Central memory CD8-positive, alpha-beta T cell (primary cell): ENCODE measurements at places on chromosomes 12 and 14.

GRCh38 chr12:101891462-101891971, 14.1 kb downstream of the DRAM1 start:
- no peak for DNase-seq

GRCh38 chr14:64696355-64696857, 7.8 kb upstream of the PLEKHG3 start:
- no peak for DNase-seq

DNA sequence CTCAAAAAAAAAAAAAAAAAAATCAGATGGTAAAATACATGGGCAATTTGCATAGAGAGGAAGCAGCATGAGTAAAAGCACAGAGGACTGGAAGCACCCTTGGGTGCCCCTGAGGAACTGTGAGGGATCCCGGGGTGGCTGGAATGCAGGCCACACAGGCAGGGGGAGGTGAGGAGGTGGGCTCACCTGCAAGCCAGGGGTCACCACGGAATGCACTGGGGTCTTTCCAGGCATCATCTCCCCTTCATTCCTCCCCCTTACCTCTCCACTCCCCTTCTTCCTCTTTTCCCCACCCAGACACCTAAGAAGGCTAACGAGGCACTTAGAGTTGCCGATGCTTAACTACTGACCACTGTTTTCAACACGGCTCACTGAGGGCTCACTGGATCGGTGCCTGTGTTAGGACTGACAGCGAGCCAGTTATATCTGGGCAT, 14.4 kb upstream of the HIP1R start:
- no peak for DNase-seq

DNA sequence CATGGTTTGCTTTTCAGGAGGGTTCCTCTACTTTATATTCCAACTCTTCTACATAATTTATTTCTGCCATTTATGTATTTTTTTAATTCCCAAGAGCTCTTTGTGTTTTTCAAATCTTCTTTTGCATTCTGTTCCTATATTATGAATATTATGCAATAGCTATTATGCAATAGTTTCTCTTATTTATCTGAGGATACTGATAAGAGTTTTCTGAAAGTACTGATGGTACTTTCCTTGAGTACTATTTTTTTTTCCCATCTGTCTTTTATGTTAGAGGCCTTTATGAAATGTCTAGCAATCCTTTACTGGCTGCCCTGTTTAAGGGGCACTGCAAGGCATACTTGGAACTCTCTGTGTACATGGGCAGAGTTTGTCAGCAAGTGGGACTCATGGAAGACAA, 93.4 kb downstream of the SLC41A2 start:
- DNase-seq: no peak

DNA sequence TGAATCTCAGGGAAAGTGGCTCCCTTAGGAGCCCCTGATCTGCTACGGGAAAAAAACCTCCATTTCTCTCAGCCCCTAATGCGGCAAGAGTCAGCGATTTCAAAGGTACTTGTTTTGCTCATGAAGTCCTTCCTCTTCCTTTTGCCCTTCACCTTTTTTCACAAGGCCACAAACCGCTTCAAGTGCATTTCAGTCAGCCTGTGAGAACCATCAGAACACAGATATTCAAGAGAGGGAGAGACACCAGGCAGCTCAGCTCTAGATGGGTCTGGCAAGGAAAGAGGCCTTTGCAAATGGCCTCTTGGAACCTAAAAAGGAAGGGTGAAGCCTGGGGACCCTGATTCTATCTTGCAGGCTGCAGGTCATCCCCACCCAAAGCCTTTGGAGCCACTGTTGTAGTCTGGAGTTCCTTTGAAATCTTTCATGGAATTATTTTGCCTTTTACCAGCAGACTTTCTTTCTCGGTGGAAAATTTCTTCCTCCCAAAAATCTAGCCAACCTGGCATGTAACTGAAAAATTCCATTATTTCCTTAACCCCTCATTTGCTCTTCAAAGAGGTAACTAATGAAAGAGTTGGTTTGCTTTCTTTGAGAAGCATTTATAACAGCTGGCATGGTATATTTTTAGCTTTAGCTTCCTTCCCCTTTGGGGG, 145.0 kb downstream of the SAMD4A start:
- DNase-seq: no peak

- DNase-seq: no peak
Observed at GRCh38 chr12:57894399-57895292, 46.7 kb upstream of the ATP23 start.

GRCh38 chr14:88005050-88005481, at the start of gene GPR65:
GPR65 (plus strand) TSS chr14:88005135; CDS start chr14:88010848, 5,713 bp downstream.
- DNase-seq: no peak

DNA sequence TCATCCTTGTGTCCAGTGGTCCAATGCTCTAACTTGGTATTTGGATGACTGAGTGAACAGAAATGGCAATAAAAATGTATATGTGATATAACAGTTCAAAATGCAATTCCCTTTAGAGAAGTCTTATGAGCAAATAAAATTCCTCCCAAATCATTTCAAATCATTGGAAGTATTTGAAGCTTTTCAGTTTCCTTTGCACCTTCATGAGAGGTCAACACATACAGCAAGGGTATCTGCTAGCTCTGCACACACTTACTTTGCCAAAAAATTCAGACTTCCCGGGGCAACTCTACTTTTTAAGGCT, 423.7 kb downstream of the ATP23 start:
- DNase-seq: no peak

DNA sequence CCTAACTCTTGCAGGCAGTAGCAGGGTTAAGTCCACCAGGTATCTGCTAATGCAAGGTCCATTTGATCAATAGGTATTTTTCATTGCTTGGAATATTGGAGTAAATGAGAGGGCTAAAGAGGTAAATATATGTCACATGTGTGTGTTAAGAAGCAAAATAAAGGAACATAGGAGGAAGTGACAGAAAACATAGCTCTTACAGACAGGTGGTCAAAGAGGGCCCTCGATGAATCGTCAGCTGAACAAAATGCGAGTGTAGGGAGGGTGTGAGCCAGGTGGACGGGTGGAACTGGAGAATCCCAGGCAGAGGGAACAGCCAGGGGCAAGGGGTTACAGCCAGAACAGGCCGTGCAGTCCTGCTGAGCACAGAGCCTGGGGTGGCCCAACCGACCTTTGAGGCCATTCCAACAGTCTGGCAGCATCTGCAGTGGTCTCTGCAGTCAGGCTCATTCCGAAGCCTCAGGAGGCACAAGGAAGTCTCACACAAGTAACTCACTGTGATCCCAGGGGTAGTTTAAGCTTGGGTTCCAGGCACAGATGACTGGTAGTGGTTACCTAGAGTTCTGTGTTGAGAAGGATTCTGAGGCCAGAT, 43.2 kb downstream of the CCDC88C start:
- no peak for DNase-seq

GRCh38 chr12:117334855-117335587, 26.4 kb downstream of the NOS1 start:
- no peak for DNase-seq

GRCh38 chr14:73661872-73662271, 17.1 kb downstream of the DNAL1 start:
- DNase-seq: no peak

GRCh38 chr14:41298328-41298690, 308.4 kb upstream of the LRFN5 start:
- DNase-seq: no peak

DNA sequence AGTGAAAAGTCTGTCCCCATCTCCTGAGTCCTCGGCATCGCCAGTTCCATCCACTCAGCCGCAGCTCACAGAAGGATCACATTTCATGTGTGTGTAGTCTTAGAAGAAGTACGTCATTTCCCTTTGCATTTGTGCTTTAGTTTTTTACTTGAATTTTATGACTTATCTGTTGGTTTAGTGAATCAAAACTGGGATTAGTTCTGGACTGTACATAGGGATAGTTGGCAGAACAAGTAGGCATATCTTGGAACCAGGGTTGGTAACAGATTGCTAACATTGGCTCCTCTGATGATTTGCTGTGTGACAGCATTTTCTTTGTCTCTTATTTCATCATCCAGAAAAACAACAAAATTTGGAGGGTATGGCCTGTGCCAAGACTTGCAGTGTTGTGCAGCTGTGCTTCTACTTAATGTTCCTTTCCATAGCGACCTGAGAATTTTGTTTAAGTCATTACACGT, 69.6 kb upstream of the AEBP2 start:
- no peak for DNase-seq

DNA sequence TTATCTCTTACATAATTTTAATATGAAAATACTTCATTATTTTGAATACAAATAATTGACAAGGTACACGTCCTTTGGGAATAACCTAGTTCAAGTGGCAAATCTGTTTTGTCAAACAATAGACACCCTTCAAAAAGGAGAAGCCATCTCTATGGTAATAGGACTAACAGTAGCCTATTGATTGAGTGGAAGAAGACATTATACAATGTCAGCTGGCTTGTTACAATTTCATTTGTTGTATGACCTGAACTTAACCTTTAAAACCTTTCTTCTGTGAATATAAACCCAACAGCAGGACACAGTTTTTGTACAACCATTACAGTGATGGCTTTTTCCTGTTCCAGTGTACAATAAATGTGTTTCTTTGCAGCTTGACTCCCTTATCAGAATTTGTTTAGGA, 8.1 kb downstream of the TMEM260 start:
- DNase-seq: no peak

- DNase-seq: no peak
Observed at GRCh38 chr12:43159506-43159905, 392.5 kb downstream of the ADAMTS20 start.

- DNase-seq: no peak
Observed at GRCh38 chr12:77941401-77941800, 110.7 kb downstream of the NAV3 start.

DNA sequence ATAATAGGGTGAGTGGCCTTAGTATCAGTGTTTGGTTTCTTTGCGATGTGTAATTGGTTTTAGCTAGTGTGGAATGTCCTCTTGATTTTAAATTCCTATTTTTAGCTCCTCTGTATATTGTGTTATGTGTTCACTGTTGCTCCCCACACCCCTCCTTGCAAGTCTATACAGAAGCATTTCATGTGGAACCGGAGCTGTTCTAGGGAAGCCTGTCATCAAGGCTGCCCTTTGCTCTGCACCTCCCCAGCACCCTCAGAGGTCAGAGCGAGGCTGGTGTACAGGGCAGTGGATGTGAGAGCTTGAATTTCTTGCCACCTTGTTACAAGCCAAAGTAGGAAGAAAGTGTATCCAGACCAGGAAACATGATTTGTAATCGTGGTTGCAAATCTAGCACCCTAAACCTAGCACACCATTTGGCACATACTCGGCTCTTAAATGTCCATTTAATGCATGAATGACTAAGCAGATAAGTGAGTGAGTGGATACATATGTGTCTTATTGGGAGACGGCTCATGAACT, 376.8 kb downstream of the RGS6 start:
- DNase-seq: no peak

- no peak for DNase-seq
Observed at GRCh38 chr14:78254911-78255461, 84.8 kb downstream of the NRXN3 start.

DNA sequence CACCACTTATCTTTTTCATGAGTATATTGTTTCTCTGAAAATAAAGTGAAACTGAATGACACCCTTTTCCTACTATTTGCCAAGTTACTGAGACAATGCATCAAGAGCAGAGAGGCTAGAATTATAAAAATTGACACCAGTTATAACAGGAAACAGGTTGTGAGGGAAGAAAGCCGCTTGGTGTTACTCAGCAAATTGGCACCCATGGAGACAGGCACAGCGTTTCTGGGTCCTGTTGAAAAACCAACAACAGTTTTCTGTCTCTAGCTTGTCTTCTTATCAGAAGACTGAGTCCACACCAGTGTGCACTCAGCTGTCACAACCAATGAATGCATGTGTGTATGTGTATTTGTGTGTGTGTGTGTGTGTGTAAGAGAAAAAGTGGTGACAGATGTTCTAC, 267.7 kb downstream of the KCNH5 start:
- DNase-seq: no peak

- DNase-seq: no peak
Observed at GRCh38 chr12:169528-170370, 44.2 kb downstream of the SLC6A12 start.

DNA sequence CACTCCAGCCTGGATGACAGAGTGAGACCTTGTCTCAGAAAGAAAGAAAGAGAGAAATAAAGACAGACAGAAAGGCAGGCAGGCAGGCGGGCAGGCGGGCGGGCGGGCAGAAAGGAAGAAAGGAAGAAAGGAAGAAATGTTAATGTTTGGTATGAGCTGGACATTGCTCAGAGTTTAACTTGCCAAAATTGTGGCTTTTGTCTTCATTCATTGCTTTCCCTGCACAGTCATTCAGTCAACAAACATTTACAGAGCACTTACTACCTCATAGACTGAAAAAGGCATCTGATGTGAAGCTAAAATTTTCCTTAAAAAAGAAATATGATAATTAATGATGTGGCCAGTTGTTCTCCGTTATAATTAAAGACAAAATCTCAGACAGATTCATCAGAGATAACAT, 247.1 kb downstream of the SPTSSA start:
- no peak for DNase-seq

DNA sequence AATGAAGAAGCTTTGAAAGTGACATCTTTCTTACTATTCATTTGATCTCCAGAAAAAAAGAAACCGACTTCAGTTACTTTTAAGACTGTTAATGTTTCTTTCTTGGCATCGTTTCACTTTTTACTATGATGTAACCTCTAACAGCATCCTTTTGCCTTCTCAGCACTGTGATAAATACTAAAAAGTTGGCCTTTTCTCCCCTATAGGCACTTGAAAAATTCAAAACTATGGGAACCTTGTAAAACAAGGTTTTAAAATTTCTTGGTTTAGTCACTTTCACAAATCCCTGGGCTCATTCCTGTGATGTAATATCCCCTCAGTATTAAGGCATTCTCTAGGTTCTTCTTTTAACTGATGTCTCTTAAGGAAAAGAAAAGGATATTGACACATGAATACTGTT, 281.8 kb downstream of the EGLN3 start:
- no peak for DNase-seq

DNA sequence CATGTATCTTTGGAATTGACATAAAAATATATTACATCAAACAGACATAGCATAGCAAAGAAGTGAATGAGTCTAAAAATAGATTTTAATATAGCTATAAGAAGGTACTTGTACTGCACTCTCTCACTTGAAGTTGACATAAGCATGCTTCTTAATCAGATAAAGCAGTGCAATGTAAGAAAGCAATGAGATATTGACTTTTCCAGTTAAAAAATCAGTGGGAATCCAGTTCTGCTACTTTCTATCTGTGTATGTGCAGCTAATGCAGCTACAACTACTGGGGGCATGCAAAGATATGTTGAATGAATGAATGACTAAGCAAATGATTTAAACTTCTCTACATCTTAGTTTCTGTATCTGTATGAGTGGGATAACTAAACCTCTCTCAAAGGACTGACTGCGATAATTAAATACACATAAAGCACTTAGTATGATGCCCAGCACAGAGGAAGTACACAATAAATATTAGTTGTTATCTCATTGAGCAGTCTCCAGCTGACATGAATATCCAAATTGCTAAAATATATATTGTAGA, 10.3 kb downstream of the WASHC3 start:
- DNase-seq: no peak

GRCh38 chr12:3747543-3747942, 5.4 kb downstream of the CRACR2A start:
- DNase-seq: no peak

GRCh38 chr14:23523229-23524016, 28.1 kb downstream of the ZFHX2 start:
- DNase-seq: no peak

- DNase-seq: no peak
Observed at GRCh38 chr12:117243488-117243887, 53.2 kb upstream of the FBXO21 start.

GRCh38 chr14:55846826-55847446, 266.9 kb downstream of the KTN1 start:
- no peak for DNase-seq
